ENCODE measurements at places on chromosomes 5 and 9.

- DNase-seq = peak; percentile 92
These were observed 4.3 kb downstream of the RAI14 start for GRCh38 chr5:34660444-34660843.

DNA sequence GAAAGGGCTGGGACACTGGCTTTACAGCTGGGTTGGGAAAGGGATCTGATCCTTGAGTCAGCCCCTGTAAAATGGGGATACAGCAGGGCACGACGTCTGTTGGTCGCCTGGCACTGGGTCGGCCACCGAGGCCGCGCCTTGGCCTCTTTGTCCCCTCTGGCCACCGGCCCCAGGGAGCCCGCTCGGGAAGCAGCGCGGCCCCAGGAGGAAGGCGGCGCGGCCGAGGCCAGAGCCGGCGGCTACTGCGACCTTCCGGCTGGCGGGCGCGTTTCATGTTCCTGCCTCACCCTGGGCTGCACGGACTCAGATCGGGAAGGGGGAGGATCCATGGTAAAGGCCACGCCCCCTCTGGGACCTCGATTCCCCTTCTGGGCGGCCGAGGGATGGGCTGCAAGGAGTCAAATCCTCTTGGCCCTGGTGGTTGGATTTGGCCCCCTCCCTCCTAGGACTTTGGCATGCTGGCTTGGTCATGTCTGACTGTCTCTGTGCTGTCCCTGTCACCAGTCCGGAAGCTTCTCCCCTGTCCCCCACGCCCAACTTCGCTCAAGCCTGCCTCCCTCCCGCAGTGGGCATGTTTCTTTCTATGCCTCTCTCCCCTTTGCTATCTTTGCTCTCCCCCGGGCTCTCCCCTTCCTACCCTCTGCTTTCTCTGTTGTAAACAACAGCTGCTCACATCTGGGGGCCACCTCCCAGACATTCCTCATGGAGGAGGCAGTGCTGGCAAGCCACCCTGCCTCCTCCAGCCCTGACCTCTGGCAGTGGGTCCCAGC lies 25.8 kb downstream of the FPGS start:
- peak; percentile 80 for DNase-seq

DNA sequence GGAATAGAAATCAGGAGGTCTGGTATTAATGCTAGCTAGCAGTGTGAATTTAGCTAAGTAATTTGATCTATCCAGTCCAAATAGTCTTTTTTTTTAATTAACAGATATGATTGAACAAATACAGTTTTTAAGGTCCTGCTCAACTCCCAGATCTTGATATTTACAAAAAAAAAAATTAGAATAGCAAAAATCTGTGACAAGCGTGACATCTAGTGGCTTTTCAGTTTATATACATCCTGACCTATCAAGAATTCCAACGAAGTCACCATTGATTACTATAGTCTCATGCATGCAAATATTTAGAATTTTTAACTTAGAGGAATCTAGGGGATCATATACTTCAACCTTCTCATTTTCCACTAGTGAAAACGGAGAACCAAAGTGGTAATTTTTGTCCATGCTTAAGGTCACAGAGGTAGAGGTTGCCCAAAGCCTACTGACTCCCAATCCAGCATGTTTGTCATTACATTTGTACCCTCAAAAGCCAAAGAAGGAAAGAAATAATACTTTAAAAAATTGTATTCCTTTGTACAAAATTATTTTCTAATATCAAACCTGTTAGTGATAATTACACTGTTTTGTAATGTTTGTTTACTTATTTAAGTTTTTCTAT lies 17.6 kb upstream of the TARS1 start:
- DNase-seq = peak; percentile 76

- no peak for DNase-seq
These were observed 9.8 kb downstream of the LRRC26 start for GRCh38 chr9:137160054-137160425.

- no peak for DNase-seq
These were observed 124.3 kb upstream of the SLC25A48 start for GRCh38 chr5:135710045-135710675.

- DNase-seq = no peak
These were observed 7.0 kb downstream of the SQSTM1 start for GRCh38 chr5:179827680-179828079.

DNA sequence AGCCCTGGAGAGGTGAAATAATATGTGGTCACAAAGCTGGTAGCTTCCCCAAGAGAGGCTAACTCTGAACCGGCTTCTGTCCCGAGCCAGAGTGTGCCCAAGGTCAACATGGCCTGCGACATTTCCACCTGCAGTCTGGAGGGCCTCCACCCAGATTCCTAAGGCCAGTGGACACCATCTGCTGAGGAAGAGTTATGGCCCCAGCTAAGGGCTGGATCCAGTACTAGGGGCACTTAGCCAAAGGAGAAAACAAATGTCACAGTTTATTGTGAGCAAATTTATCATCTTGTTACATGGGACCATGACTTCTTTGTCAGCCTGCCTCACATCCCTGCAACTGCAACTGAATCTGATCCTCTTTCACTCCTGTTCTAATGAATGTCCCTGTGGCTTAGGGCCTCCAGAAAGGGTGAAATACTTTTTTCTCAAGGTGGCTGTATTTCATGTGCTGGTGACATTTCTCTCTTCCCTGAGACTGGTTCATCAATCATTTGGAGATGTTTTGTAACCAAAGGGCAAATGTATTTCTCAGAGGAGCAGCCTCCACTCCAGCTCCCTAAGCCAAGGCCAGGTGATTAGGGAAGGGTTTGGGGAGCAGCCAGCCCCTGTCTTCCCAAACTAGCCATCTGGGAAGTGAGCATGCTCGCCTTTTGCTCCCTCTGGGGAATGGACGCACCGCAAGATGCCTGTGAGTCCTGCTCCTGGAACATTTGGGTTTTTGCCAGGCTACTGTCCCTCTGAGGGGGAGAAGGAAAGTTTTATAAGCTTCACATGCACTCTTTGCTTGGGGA lies 148.3 kb downstream of the CMYA5 start:
- DNase-seq = no peak

- DNase-seq = peak; percentile 31
These were observed 41.3 kb upstream of the ORM1 start for GRCh38 chr9:114281473-114282103.

- no peak for DNase-seq
These were observed 198.0 kb upstream of the RPS23 start for GRCh38 chr5:82476155-82476554.

GRCh38 chr9:127128341-127129072 lies 6.1 kb upstream of the ANGPTL2 start:
- DNase-seq = no peak

GRCh38 chr5:102545175-102545574 lies 46.4 kb upstream of the SLCO6A1 start:
- DNase-seq = peak; percentile 10

DNA sequence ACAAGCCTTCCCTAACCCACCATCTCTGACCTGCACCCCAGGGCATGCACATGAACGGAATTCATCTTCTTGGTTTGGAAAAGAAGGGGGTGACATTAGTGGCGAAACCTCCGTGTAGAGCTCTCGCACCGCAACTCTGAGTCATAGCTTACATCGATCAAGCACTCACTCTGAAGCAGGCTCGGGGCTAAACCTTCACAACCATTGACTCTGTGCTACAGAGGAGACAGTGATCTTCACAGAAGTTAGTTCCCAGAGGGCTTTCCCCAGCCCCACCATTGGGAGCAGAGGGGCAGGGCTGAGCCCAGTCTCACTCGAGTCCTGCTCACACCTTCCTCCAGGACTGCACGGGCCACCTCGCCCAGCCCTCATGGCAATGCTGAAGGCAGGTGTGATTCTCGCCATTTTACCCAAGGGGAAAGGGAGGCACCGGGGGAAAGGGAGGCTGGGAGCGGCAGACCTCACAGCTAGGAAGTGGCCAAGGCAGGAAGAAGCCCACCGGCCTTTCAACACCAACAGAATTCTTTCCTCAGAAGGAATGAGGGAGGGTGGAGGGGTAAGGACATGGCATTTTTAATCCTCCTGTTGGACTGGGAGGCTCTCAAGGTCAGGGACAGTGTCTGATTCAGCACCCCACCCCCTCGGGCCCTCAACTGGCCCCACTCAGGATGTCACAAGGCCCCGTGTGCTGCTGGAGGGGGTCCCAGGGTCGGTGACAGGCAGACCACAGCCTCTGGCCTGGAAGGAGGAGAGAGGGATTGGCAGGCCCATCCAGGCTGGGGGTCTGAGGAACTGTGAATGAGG lies 25.9 kb upstream of the IL17B start:
- no peak for DNase-seq

DNA sequence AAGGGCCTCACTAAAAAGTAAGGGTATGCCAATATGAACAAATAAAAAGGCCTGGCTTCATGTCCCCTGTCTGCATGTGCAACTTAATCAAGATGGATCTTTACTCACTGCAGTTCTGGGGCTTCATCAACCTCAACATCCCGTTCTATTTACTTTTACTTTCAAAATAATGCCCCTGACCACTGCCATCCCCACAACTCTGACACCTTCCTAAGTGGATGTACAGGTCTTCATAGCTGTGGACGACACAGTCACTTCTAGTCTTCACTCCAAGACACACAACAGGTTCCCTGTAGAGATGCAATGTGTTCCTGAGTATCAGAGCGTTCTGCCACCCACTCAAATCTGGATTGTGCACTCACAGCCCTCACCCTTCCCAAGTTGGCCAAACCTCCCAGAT lies 136.1 kb downstream of the ENC1 start:
- no peak for DNase-seq

DNA sequence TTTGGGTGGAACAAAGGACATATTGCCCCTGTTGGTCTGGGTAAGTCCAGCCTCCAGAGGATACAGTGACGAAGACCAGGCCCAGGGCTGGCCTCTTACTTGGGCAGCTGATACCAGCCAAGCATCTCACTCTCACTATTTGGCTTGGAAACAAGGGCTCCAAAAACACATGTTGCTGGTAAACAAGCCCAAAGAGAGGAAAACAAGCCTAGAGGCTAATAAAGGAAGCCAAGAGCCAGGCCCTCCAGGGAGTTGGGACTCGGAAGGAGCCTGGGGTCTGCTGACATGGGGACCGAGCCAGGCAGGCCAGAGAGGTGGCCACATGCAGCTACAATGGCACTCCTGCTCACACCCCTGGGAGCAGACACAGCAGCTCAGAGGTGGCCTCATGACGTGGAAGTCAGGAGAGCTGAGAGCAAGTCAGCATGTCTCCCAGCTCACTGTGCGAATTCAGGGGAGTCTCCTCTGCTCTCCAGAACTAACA lies 5.7 kb downstream of the SPARC start:
- DNase-seq = no peak

- no peak for DNase-seq
These were observed 18.6 kb upstream of the PAPPA start for GRCh38 chr9:116134975-116135374.

DNA sequence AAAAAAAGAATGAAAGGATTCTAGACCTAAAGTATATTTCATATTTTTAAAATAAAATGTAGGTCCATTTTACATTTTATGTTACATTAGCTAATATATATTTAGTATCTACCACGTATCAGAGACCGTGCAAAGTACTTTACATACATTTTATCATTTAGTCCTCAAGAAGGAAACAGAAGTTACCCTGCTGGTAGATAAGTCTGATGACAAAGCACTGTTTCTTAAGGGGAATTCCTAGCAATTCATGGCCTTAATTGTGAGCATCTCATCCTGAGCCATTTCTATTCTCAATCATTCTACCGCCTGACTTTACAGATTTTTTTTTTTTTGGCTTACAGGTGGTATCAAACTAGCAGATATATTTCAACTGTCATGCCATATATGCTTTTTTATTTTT lies 367.7 kb downstream of the PRELID2 start:
- DNase-seq = no peak

DNA sequence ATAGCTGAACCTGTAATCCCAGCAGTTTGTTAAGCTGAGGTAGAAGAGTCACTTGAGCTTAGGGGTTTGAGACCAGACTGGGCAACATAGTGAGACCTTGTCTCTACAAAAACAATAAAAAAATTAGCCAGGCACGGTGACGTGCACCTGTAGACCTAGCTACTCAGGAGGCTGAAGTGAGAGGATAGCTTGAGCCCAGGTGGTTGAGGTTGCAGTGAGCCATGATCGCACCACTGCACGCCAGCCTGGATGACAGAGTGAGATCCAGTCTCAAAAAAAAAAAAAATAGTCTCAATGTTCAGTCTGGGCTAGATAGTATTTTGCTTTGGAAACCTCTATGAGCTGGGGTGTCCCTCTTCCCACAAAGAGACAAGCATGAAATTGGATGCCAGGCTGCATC lies 51.9 kb upstream of the IQGAP2 start:
- no peak for DNase-seq

DNA sequence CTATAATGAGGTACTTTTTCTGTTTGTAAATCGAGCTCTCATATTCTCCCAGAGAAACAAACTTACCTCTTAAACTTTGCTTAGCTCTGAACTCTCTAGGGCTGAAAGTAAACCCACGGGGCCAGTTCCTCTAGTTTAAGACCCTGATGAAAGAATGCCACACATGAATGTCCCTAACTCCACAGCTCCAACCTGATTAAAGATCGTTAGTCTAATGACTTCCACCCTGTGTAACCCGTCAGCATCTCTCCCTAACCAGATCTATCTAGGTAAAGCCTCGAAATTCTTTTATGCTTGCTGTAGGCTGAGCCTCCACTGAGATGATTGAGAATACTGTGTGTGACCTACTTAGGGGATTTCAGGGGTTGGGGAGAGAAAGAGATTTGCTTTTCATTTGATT lies 27.0 kb downstream of the ADRA1B start:
- no peak for DNase-seq

DNA sequence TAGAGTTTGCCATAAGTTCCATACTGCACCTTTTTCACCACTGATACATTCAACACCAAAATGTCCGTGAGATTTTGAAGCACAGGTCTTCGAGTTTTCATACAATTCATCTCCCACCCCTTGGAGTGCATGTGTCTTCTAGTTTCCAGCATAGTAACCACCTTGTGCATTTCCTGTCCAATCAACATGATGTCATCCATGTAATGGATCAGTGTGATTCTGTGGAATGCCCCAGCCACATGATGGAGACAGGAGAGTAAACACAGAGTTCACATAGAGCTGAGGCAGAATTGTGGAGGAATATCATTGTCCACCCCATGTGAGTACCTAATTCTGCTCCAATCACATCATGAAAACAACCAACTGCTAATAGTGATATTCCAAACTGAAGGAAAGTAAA lies 441.5 kb upstream of the CDH6 start:
- no peak for DNase-seq

DNA sequence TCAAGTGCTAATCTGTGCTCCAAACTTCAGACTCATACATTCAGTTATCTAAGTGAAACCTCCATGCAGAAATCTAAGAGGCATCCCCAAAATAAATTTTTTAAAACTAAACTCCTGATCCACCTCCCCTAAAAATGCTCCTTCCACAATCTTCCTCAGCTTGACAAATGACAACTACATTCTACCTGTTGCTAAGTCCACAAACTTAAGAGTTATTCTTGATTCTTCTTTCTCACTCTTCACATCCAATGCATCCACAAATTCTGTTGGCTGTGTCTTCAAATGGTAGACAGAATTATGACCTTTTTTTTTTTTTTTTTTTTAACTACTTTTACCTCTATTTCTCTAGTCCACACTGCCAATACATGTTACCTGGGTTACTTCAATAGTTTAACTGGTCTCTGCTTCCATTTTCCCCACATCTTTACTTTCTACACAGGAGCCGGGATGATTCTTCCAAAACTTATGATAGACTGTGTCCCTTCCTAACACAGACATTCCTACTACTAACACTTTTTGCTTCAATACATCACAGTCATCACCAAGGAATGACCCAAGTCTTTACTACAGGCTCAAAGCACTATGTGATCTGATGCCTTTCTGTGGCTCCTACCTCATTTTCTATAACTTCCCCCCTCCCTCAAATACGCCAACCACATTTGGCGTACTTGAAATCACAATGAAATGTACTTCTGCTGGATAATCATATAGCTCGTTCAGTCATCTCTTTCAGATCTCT lies 143.6 kb downstream of the PDE4D start:
- no peak for DNase-seq

GRCh38 chr5:72845889-72846288 lies 29.4 kb downstream of the TNPO1 start:
- peak; percentile 80 for DNase-seq
